Right kidney (tissue), 9 donors: ENCODE measurements at places on chromosomes 1 and 21.
A peak's percentile ranks its signal among the peaks of the same experiment; 100 is the strongest.

- peak; percentile 72 for DNase-seq
Measured at GRCh38 chr1:114152508-114153260, 985 bp downstream of the SYT6 start.

- DNase-seq: no peak
Measured at GRCh38 chr1:48242141-48242736, 19.7 kb downstream of the SLC5A9 start.

DNA sequence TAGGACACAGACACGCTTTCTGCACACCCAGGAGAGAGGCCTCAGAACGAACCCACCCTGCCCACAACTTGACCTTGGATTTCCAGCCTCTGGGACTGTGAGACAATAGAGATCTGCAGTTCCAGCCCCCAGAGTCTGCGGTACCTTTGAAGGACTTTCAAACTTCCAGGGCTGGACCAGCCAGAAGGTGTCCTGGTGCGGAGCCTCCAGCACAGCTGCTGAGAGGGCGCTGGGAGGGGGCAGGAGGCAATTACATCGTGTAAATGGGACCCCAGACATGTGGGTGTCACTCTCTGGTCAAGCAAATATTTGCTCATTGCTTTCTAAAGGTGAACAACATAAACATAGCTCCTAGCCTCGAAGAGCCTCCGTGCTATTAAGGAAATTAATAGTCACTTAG lies 58.7 kb upstream of the ACTRT2 start:
- DNase-seq: no peak

DNA sequence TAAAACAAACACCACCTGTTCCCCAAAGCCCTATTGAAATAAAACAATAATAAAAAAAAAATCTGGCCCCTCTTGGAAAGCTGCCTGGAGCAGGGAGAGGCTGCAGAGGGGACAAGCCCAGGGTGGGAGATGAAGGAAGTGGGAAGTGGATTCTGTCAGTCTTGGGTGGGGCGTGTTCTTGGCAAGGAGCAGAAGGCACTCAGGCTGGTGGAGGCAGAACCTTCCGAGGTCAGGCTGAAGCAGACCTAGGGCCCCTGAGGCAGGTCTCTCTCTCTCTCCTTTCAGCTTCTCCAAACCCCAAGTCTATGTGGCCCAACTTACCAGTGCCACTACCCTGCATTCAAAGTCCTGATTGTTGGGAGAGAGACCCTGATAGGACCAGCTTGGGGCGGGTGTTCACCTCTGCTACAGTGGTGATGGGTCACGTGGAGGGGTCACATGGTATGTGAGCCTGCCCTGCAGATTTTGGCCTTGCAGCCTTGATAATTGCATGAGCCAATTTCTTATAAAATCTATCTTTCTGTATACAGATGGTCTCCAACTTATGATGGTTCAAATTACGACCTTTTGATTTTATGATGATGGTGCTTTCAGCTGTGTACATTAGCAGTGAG lies 145.4 kb upstream of the C1orf174 start:
- DNase-seq: no peak

GRCh38 chr1:61403679-61404596 lies 321.0 kb downstream of the TM2D1 start:
- DNase-seq: no peak

DNA sequence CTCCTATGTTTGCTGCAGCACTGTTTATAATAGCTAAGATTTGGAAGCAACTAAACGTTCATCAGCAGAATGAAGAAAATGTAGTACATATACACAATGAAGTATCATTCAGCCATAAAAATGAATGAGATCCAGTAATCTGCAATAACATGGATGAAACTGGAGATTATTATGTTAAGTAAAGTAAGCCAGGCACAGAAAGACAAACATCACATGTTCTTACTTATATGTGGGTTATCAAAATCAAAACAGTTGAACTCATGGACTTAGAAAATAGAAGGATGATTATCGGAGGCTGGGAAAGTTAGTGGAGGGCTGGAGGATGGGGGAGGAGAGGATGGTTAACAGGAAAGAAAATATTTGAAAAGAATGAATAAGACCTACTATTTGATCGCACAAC lies 1017.6 kb downstream of the KCNT2 start:
- no peak for DNase-seq

DNA sequence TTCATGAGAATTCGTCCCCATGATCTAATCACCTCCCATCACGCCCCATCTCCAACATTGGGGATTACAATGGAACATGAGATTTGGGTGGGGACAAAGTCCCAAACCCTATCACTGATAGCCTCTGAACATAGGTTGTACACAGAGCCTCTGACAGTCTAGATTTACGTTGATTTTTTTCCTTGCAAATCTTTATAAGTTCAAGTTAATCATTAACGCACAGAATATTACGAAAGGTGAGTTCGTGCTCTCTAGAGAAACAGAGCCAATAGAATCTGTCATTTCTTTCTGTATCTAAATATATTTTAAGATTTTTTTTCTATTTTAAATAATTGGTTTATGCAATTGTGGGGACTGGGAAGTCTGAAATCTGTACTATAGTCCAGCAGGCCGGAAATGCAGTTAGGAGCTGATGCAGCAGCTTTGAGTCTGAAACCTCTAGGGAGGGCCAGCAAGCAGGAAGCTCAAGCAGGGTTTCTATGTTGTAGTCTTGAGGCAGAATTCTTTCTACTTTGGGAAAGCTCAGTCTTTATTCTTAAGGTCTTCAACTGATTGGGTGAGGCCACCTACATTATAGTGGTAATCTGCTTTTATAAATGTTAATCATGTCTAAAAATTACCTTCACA lies 61.0 kb downstream of the SELENOF start:
- DNase-seq: no peak

DNA sequence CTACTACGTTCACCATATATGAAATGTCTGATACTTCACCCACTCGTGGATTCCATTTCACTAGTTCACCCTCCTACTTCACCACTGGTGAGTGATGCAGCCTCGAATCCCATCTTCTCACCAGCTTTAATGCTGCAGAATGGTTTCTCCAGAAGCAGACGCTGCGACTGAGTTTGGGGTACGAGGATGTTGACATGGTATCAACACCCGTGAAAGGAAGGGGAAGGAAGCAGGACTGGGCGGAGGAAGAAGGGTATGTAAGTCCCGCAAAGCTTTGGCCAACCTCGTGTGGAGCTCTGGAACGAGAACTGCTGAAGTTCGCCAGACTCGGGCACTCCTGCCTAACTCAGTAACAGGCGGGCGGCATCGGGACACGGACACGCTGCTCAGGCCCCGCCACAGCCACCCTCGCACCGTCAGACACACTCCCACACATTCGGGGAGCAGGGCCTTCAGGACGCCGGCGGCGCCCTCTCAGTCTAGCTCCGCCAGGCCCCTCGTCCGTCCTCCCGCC lies 833 bp upstream of the DIP2A start:
- no peak for DNase-seq

DNA sequence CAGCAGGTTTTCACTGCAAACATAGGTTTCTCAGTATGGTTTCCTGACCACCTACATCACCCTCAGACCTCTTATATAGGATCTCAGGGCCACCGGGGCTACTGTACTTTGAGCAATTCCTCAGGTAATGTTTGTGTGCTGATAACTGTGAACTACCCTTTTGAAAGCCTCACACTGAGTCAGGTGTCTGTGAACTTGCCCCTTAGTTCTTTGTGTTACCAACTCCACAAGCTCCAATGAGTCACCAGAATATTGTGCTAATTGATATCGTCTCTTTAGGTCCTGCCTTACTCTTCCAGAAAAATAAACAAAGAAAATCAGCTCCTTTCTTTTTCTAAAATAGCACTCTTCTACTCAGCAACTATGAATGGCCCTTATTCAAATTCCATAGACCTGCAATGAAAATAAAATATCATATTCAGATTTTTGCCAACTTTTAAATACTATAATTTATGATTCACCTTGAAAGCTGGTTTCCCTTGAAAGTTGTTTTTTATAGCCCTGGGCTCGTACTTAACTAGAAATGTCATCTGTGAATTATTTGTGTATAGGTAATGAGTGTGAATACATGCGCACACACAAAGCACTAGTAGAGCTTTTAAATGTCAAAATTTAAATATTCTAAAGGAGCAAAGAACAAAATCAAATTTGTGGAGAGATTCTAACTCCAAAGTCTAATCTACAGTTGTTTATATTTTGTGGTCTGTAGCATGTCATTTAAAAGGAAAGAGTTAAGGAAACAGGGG lies 88.1 kb upstream of the WARS2 start:
- DNase-seq: no peak

- no peak for DNase-seq
Measured at GRCh38 chr1:205032508-205032907, 10.5 kb upstream of the CNTN2 start.

- no peak for DNase-seq
Measured at GRCh38 chr1:153354515-153355193, 3.0 kb upstream of the S100A9 start.

GRCh38 chr1:58059789-58060188 lies 486.7 kb downstream of the OMA1 start:
- DNase-seq: no peak

- DNase-seq: no peak
Measured at GRCh38 chr1:92481599-92481925, 5.2 kb downstream of the GFI1 start.

DNA sequence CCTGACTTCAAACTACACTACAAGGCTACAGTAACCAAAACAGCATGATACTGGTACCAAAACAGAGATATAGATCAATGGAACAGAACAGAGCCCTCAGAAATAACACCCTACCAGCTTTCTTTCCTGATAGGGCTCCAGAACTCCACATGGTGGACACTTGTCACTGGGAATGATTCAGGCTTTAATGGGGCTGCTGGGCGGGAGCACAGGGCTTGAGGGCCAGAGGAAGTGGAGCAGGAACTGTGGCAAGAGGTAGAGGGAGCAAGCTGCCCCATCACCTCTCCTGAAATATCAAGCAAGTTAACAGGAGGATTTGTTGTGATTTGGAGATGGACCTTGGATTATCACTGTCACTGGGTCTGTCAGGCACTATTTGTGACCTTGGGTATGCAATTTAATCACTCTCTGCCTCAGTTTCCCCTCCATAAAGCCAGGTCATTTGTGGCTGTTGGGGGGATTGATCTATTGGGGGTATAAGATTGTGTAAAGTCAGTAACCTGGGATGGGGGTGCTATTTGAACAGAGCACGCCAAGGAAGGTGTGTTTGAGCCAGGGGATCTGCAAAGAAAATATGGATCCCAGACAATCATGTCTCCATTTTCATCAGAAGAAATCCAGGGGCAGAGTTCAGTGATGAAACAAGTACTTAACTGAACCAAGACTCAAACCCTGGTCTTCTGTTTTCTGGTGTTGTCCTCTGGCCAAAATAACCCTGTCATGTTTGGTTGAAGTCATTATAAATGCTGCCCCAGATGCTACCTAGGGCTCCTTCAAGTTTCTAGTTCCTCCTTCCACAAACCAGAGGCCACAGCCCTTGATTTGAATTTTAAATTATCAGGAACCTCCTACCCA lies 25.2 kb downstream of the ETS2 start:
- no peak for DNase-seq

DNA sequence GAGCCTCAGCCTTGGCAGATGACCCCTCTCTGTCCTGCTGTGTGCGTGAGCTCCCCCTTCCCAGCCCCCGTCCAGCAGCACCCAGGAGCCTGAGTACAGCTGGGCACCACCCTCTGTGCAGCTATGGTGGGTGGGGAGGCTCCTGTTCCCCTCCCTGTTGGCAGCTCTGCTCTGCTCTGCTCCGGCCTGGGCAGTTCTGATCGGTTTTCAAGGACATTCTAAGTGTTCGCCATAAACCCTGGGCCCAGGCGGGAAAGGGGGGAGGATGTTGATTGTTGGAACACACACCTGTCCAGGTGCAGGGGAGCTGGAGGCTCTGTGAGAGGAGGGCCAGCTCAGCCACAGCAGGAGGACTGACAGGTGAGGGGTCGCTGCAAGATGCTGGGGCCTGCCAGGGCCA lies at the start of gene CLCNKB:
TSS of gene CLCNKB (plus strand) at position 262 of the 400 bp plus-strand sequence. CDS start 711 bp downstream, outside the sequence.
- no peak for DNase-seq

- no peak for DNase-seq
Measured at GRCh38 chr1:178467837-178468236, 28.9 kb downstream of the CLEC20A start.

GRCh38 chr21:46229133-46229922 lies 754 bp upstream of the LSS start:
- peak; percentile 78 for DNase-seq

GRCh38 chr1:196651079-196651478 lies 764 bp upstream of the CFH start:
- DNase-seq: no peak

GRCh38 chr1:211959221-211959620 lies 76.1 kb downstream of the INTS7 start:
- no peak for DNase-seq

DNA sequence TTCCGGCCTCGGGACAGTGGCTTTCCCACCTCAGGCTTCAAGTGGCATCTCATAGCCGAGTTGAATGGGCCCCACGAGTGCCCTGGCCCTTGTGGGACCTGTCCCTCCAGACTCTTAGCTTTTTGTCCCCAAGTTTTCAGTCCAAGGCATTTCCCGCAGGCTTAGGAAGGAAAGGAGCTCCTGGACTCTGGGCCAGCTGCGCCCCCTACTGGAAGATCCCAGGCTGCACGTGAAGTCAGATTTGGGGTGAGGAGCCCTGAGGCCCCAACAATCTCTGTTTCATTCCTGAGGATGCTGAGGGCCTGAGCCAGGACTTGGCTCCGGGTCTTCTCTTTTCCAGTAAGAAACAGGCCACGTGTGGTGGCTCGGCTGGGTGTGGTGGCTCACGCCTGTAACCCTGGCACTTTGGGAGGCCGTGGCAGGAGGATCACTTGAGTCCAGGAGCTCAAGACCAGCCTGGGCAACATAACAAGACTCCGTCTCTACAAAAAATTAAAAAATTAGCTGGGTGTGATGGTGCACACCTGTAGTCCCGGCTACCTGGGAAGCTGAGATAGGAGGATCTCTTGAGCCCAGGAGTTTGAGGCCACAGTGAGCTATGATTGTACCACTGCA lies 67.4 kb downstream of the ARHGEF10L start:
- peak; percentile 50 for DNase-seq

GRCh38 chr1:235270625-235271024 lies 57.4 kb downstream of the ARID4B start:
- no peak for DNase-seq

DNA sequence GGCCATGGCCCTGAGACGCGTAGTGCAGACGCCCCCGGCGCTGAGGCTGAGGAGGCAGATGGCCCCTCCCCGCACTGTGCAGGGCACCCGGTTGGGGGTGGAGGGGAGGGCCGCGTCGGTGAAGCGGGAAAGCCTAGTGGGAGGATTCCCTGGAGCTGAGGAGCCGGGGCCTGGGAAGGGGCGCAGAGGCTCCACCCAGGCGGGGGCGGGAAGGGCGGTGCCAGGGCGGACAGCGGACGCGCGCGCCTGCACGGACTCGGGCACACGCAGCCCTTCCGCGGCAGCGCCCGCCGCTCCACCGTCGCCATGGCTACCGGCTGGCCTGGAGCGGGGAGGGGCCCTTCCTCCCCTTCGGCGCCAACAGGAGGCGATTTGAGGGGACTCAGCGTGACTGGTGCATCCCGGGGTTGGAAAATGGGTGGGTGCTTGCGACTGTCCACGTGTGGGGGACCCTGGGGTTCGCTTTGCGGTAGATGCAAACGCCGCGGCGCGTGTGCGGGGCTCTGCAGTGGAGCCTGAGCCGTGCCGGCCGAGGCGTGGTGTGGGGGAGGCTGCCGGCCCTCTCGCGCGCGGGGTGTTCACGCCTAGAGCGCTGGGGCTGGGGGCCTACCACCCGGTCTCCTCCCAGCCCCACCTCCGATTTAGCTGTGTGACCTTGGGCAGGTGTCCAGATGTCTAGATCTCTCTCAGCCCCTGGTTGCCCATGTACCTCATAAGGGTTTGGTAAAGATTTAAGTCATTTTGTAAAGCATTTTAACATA lies 35.1 kb downstream of the PTPRF start:
- peak; percentile 81 for DNase-seq

GRCh38 chr1:156115514-156116374 lies 1.2 kb downstream of the LMNA start:
- DNase-seq: peak; percentile 76
